ENCODE measurements at places on chromosomes 5 and 9. TPM values are rescaled to one million over a fixed set of nuclear protein-coding genes. Genes with fewer than 3 reads are reported as not detected.

The ADGRV1 gene
- total RNA-seq: 0.25 TPM

The TSSK1B gene
- 0.11 TPM for total RNA-seq

The SPATA31C1 gene
- total RNA-seq: not detected

The NPR3 gene
- total RNA-seq: 17.8 TPM

The LCN9 gene
- total RNA-seq: not detected

The PAEP gene
- total RNA-seq: not detected

The BTNL3 gene
- total RNA-seq: not detected

The HMCN2 gene
- under 0.01 TPM for total RNA-seq

The CAMK4 gene
- 10.8 TPM for total RNA-seq

The CCNB1 gene
- 133 TPM for total RNA-seq

The PCDHGA7 gene
- total RNA-seq: 4.0 TPM

The F2RL2 gene
- total RNA-seq: 3.7 TPM

The PCDHB14 gene
- 0.11 TPM for total RNA-seq

The DNAH5 gene
- total RNA-seq: 0.11 TPM

The HTR4 gene
- total RNA-seq: not detected

The GM2A gene
- total RNA-seq: 27.4 TPM

The HCN1 gene
- under 0.01 TPM for total RNA-seq

The GNG10 gene
- total RNA-seq: 104 TPM

The CAMK2A gene
- total RNA-seq: 1.8 TPM

The LCN12 gene
- 0.12 TPM for total RNA-seq
